ENCODE measurements at places on chromosomes 5 and 9. TPM values are rescaled to one million over a fixed set of nuclear protein-coding genes. Genes with fewer than 3 reads are reported as not detected.

DNA sequence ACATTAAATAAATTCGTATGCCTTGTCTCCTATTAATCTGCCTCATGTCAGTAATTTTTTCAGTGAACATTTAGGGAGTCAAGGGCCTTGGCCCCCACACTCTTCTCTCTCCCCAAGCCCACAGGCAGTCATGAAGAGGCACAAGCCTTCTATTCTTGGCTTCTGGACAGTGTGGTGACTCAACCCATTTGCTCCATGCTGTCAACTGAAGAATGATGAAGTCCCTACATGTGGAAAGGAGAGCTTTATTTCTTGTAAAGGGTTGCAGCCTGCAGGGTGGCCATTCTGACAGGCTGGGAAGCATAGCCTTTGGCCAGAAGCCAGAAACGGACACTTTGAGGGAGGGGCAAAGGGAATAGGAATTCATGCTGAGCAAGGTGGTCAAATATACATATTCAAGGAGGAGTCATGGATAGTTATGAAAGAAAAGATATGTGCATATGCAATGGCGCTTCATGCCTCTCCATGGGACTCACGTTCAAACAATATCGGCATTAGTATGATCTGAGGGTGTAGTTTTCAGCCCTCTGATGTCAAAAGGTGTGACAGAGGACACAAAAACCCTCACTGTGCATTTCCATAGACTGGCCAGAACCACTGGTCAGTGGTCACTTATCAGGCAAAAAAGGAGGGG is 31.3 kb downstream of the ANKRA2 start:
- DNase-seq: no peak

Gene SLC34A3
- total RNA-seq: not detected

DNA sequence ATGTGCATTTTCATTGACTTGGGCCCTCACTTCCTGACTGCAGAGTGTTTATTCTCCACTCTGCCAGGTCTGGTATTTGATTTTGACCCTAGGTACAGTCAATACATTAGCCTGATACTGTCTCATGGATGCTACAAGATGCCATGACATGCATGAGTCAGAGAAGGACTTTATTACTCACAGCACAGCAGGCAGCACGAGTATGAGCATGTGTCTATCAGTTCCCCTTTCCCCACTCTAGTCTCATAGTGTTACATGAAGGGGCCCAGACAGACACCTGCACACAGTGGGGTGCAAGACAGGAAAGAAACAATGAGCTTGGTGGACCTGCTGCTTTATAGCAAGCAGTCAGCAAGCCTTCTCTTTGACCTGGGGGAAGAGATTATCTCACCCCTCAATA is 19.6 kb downstream of the ITGA2 start:
- DNase-seq: no peak

- DNase-seq: no peak
Observed at GRCh38 chr9:28443461-28443860, 870.2 kb upstream of the C9orf72 start.

Gene GFI1B
- total RNA-seq: not detected
